Immature natural killer cell (primary cell): ENCODE measurements at places on chromosomes 7 and 10.
A peak's percentile ranks its signal among the peaks of the same experiment; 100 is the strongest.

GRCh38 chr7:66741-67140, 125.6 kb upstream of the FAM20C start:
- peaks cover 2% of the 10 kb centered on the region for H3K27me3 ChIP-seq
- no peaks in the 10 kb centered on the region for H3K4me1 ChIP-seq
- no peak overlapping the region for H3K4me3 ChIP-seq
- DNase-seq = no peak

GRCh38 chr7:70588191-70588921, 543.6 kb upstream of the GALNT17 start:
- H3K4me1 ChIP-seq = peaks cover 15% of the 10 kb centered on the region
- DNase-seq = no peak
- peaks cover 4% of the 10 kb centered on the region for H3K27me3 ChIP-seq
- H3K27ac ChIP-seq = peak overlapping the region; percentile 46
- H3K4me3 ChIP-seq = peak overlapping the region; percentile 28
- H3K36me3 ChIP-seq = no peaks in the 10 kb centered on the region

DNA sequence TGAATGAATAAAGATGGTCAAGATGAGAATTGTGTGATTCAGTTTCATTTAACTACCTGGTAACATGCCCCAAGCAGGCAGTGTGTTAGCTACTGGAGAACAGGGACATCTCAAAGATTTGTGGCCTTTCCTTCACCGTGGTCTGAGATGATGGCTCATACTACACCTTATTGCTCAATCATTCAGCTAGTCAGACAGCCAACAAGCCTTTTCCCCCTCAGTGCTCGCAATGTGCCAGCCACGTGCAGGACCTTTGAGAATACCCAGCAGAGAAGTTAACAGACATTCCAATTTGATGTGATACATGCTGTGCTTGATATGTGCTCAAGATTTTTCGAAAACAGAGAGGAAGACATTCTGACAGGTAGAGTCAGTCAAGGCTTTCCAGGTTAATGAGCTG, 562.8 kb downstream of the SUGCT start:
- no peak for DNase-seq
- H3K36me3 ChIP-seq = no peaks in the 10 kb centered on the region
- H3K27me3 ChIP-seq = no peaks in the 10 kb centered on the region
- H3K27ac ChIP-seq = no peak overlapping the region
- H3K4me1 ChIP-seq = no peaks in the 10 kb centered on the region

DNA sequence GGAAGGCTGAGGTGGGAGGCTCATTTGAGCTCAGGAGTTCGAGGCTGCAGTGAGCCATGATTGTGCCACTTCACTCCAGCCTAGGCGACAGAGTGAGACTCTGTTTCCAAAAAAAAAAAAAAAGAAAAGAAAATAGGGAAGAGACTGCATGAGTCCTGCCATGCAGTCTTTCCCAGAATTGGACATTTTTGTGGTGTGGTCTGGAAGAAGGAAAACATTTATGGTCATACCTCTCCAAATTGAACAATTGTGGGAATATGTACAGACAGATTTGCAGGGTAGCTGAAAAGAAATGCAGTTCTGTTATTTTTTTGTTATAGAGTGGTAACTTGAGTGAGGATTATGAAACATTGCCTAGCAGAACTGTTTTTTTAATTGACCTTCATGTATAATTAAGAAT, 198.1 kb downstream of the AUTS2 start:
- H3K27ac ChIP-seq = no peak overlapping the region
- no peak for DNase-seq
- peaks cover 7% of the 10 kb centered on the region for H3K4me1 ChIP-seq

DNA sequence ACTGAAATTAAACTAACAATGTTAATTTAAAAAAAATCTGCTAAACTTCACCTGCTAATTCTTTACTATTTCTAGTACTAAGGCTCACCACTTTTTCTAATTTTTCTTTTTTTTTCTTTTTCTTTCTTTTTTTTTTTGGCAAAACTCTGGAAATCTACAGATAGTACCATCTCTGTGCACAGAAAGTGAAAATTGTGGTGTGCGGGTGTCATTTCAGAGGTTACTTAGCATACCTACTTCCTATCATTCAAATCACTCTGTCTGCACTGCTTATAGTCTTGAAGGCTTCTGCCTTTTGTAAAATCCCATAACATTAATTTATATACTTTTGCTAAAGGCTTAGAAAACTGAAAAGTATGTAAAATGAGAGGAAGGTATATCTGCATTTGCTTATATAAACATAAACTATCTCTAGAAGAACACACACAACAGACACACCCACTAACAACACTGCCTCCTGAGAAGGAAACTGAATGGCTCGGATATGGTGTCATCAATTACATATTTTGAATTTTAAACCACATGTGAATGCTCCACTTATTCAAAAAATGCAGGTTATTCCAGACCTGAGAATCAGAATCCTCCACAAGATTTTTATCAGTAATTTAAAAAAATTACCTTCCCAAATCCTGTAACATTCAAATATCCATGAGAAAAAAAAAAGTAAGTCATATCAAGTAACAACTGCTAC, 229.5 kb downstream of the PARD3 start:
- H3K36me3 ChIP-seq = no peaks in the 10 kb centered on the region
- H3K27ac ChIP-seq = no peak overlapping the region
- H3K4me3 ChIP-seq = no peak overlapping the region

GRCh38 chr7:81627536-81628287, 142.1 kb downstream of the HGF start:
- no peak overlapping the region for H3K4me3 ChIP-seq
- no peaks in the 10 kb centered on the region for H3K36me3 ChIP-seq
- no peak overlapping the region for H3K27ac ChIP-seq
- no peaks in the 10 kb centered on the region for H3K27me3 ChIP-seq
- DNase-seq = no peak

DNA sequence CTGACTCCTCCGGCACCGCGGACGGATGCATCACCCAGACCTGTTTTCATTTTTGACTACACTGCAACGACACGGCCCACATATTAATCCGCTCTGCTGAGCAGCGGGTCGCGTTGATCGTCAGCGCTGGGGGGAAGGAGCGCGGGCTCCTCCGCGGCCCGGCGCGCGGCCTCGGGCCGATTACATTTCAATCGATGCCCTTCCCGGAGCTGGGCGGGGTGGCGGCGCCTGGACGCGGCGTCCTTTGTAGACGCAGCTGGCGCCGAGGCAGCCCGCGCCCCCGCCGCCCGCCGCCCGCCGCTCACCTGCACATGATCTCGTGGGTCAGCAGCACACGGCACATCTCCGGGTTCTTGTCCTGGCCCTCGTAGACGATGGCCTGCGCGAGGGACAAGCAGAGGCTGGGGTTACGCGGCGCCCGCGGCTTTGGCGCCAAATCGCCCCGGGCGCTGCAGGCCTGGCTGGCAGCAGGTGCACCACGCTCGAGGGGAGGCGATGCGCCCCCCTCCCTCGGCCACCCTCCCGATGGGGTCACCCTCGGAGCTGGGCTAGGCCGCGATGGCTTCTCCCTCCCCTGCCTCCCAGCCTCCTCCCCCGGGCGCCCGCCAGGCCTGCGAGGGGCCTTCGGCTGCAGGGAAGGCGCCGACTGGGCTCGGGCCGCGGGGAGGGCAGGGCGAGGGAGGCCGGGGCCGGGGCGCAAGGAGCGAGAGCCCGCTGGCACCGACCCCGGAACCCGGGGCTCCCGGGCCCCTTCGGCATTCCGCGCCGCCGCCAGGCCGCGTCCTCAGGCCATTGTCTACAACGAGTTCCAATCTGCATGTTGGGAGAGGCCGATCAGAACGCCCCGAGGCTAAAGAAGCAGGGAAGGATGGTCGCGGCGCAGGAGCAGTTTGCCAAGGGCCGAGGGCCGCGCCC, 5.2 kb downstream of the EBF3 start:
- H3K27me3 ChIP-seq = peaks cover 61% of the 10 kb centered on the region
- peak overlapping the region; percentile 66 for H3K4me3 ChIP-seq
- no peak for DNase-seq
- no peaks in the 10 kb centered on the region for H3K36me3 ChIP-seq
- peaks cover 31% of the 10 kb centered on the region for H3K4me1 ChIP-seq

- H3K4me1 ChIP-seq = no peaks in the 10 kb centered on the region
- no peak overlapping the region for H3K27ac ChIP-seq
- H3K4me3 ChIP-seq = no peak overlapping the region
- peaks cover 5% of the 10 kb centered on the region for H3K27me3 ChIP-seq
Measured at GRCh38 chr10:1190791-1191490, 134.8 kb downstream of the WDR37 start.

DNA sequence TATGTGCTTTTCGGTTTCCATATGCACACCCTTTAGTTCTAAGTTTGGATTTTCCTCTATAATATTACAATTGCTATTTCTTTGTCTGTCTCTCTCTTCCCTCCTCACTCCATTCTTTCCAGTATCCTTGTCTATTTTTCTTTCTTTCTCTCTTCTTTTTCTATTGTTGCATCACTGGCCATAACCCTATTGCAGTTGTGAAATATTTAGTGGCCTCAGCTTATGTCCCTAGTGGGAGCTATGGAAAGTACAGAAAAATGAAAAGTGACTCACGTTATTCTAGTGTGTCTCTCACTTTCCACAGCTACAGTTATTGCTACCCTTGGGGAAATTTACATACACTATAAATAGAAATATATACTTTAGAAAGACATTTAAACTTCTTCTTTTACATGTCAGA, 59.1 kb downstream of the CNTNAP2 start:
- no peaks in the 10 kb centered on the region for H3K36me3 ChIP-seq
- no peaks in the 10 kb centered on the region for H3K4me1 ChIP-seq
- no peaks in the 10 kb centered on the region for H3K27me3 ChIP-seq
- H3K4me3 ChIP-seq = no peak overlapping the region
- no peak overlapping the region for H3K27ac ChIP-seq

DNA sequence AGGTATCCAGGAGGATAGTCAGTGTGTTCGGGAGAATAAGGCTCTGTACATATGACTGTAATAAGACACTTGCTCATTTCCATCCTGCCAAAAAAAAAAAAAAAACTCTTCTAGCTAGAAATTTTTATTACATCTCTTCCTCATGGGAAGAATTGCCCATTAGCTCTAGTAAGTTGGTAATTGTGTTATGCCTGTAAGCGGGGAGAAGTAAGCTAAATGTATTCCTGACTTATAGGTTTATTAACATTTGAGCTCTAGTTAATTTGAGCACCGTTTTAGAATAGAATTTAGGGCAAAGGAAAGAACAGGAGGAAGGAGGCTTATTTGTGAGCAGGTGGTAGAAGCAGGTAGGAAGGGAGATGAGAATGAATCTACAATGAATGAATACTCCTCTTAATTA, 1210.6 kb downstream of the SORCS1 start:
- no peaks in the 10 kb centered on the region for H3K4me1 ChIP-seq
- no peak overlapping the region for H3K27ac ChIP-seq
- no peak overlapping the region for H3K4me3 ChIP-seq
- no peak for DNase-seq
- no peaks in the 10 kb centered on the region for H3K27me3 ChIP-seq
- H3K36me3 ChIP-seq = no peaks in the 10 kb centered on the region

DNA sequence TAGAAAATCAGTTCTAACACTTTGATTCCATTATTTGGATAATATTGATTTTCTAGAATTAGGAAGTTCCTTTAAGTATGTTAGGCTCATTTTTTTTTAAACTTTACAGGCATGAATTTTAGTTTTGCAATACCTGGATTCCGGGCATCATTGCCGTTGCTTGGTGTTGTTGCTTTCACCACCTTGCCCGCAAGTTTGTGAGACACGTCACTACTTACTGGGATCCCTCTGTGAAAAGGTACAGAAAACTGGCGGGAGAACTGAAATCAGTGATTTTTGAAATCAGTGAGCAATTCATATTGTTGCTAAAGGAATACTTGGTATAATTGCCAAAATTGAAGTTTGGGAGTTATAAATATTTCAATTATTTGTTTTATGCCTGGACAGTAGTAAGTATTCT, 232.3 kb upstream of the NPY start:
- no peak overlapping the region for H3K27ac ChIP-seq
- no peaks in the 10 kb centered on the region for H3K4me1 ChIP-seq
- DNase-seq = no peak
- no peaks in the 10 kb centered on the region for H3K36me3 ChIP-seq

DNA sequence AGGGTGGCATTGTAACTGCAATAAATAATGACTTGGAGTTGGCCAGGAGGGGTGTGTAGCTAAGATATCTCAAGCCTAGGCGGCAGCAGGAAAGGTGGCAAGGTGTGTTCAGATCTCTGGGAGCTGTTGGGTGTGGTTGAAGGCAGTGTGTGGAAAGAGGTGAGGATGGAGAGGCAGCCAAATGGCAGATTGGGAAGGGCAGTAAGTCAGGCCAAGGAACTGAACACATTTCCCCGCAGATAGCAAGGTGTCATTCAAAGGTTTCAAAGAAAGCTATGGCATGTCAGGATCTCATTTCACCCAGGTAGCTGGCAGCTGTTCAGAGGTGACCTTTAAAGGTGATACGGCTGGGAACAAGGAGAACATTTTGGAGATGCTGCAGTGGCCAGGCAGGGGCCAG, 586.0 kb upstream of the MGMT start:
- H3K4me3 ChIP-seq = no peak overlapping the region
- H3K4me1 ChIP-seq = no peaks in the 10 kb centered on the region
- H3K36me3 ChIP-seq = no peaks in the 10 kb centered on the region
- no peak overlapping the region for H3K27ac ChIP-seq
- no peak for DNase-seq

GRCh38 chr10:109937460-109938065, 14.3 kb upstream of the XPNPEP1 start:
- H3K36me3 ChIP-seq = no peaks in the 10 kb centered on the region
- no peak for DNase-seq
- no peak overlapping the region for H3K4me3 ChIP-seq
- H3K27ac ChIP-seq = no peak overlapping the region

DNA sequence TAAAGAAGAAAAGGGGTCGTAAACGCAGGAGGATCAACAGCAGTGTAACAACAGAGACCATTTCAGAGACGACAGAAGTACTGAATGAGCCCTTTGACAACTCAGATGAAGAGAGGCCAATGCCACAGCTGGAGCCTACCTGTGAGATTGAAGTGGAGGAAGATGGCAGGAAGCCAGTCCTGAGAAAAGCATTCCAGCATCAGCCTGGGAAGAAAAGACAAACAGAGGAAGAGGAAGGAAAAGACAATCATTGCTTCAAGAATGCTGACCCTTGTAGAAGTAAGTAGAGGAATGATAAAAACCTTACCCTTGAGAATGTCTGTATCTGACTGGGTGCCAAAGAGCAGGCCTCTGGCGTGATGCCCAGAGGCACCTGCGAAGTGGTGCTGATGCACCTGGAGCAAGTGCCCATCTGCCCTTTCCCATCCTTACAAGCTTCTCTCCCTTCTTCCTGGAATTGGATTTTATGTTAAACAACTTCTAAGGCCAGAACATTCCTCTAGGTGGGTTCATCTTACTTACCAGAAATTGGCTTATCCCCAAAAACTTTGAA, 86.4 kb upstream of the SAMD8 start:
- peaks cover 22% of the 10 kb centered on the region for H3K4me1 ChIP-seq
- H3K36me3 ChIP-seq = peaks cover 45% of the 10 kb centered on the region
- no peak overlapping the region for H3K4me3 ChIP-seq

GRCh38 chr10:12782537-12782936, 219.0 kb downstream of the CCDC3 start:
- no peak overlapping the region for H3K27ac ChIP-seq
- peaks cover 16% of the 10 kb centered on the region for H3K36me3 ChIP-seq
- no peak overlapping the region for H3K4me3 ChIP-seq
- H3K27me3 ChIP-seq = no peaks in the 10 kb centered on the region
- H3K4me1 ChIP-seq = peaks cover 6% of the 10 kb centered on the region

GRCh38 chr10:87867453-87867852, 4.0 kb downstream of the PTEN start:
- H3K4me3 ChIP-seq = peak overlapping the region; percentile 97
- DNase-seq = no peak
- peaks cover 19% of the 10 kb centered on the region for H3K27me3 ChIP-seq
- no peak overlapping the region for H3K27ac ChIP-seq
- no peaks in the 10 kb centered on the region for H3K36me3 ChIP-seq

GRCh38 chr7:71705217-71705616, 573.3 kb downstream of the GALNT17 start:
- H3K27me3 ChIP-seq = no peaks in the 10 kb centered on the region
- no peak overlapping the region for H3K27ac ChIP-seq
- H3K36me3 ChIP-seq = no peaks in the 10 kb centered on the region
- H3K4me1 ChIP-seq = no peaks in the 10 kb centered on the region
- H3K4me3 ChIP-seq = no peak overlapping the region
- no peak for DNase-seq
